ENCODE measurements at places on chromosomes 7 and 10. TPM values are rescaled to one million over a fixed set of nuclear protein-coding genes. Genes with fewer than 3 reads are reported as not detected.

- peak; percentile 31 for DNase-seq
These were observed 5.2 kb downstream of the ANTXRL start for GRCh38 chr10:46291817-46292572.

- no peak for DNase-seq
These were observed 39.0 kb downstream of the CRCP start for GRCh38 chr7:66153691-66154090.

GRCh38 chr7:51639661-51640334 is 323.2 kb upstream of the COBL start:
- no peak for DNase-seq

- DNase-seq = no peak
These were observed 766.7 kb upstream of the GHITM start for GRCh38 chr10:83372646-83373045.

The PPIA gene
- 2,207 TPM for total RNA-seq

DNA sequence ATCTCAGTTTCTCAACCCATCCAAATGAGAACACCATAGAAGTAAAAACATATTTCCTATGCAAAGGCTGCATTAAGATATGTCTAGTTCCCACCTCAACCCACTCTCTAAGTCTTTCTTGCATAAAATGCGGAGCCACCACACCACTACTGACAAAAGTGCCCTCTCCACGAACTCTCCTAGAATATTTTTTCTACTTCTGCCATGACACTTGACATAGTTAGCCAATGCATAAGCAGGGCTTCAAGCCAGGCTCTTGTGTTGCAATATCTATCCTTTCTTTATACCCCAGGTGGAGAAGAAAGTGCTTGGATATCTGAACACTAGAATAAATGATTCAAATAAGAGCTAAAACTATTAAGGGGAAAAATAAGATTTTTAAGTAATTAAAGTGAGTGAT is 465.2 kb downstream of the NRG3 start:
- DNase-seq = no peak

- no peak for DNase-seq
These were observed 59.8 kb downstream of the BTAF1 start for GRCh38 chr10:91983416-91983815.

GRCh38 chr7:80614851-80615271 is 23.6 kb upstream of the CD36 start:
- no peak for DNase-seq

The VWA2 gene
- total RNA-seq = 1.2 TPM

The ACSM6 gene
- not detected for total RNA-seq

The CYP3A4 gene
- total RNA-seq = not detected

The KNDC1 gene
- total RNA-seq = 3.2 TPM

- peak; percentile 87 for DNase-seq
These were observed 214.4 kb downstream of the FAM107B start for GRCh38 chr10:14560274-14560673.
